ENCODE measurements at places on chromosomes 16 and 17. TPM values are rescaled to one million over a fixed set of nuclear protein-coding genes. Genes with fewer than 3 reads are reported as not detected.
A peak's percentile ranks its signal among the peaks of the same experiment; 100 is the strongest.

Gene ZNF646
- 12.3 TPM for total RNA-seq

DNA sequence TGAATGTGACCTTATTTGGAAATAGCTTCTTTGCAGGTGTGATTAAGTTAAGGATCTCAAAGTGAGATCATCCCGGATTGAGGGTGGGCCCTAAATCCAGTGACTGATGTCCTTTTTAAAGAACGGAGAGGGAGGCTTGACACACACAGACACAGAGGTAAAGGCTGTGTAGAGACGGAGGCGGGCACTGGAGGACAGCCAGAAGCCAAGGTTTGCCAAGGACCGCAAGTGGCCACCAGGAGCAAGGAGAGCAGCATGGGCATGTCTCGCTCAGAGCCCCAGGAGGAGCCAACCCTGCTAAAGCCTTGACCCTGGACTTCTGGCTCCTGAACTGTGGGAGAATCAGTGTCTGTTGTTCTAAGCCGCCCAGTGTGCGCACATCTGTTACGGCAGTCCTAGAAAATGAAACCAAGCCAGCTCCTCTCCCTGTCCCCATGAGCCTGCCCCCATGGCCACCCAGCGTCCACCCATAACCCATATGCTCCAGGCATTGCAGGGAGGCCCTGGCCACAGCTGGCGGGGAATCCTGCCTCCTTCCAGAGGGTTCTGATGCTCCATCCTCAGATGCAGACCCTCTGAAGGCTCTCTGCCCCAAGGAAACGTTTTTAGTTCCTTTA, 15.2 kb downstream of the CNGB1 start:
- DNase-seq = peak; percentile 8

- DNase-seq = no peak
These were observed 8.7 kb downstream of the CACNG5 start for GRCh38 chr17:66843627-66844026.

GRCh38 chr17:31580316-31580705, 188.8 kb downstream of the RAB11FIP4 start:
- no peak for DNase-seq

Gene PDE6G
- total RNA-seq = not detected

DNA sequence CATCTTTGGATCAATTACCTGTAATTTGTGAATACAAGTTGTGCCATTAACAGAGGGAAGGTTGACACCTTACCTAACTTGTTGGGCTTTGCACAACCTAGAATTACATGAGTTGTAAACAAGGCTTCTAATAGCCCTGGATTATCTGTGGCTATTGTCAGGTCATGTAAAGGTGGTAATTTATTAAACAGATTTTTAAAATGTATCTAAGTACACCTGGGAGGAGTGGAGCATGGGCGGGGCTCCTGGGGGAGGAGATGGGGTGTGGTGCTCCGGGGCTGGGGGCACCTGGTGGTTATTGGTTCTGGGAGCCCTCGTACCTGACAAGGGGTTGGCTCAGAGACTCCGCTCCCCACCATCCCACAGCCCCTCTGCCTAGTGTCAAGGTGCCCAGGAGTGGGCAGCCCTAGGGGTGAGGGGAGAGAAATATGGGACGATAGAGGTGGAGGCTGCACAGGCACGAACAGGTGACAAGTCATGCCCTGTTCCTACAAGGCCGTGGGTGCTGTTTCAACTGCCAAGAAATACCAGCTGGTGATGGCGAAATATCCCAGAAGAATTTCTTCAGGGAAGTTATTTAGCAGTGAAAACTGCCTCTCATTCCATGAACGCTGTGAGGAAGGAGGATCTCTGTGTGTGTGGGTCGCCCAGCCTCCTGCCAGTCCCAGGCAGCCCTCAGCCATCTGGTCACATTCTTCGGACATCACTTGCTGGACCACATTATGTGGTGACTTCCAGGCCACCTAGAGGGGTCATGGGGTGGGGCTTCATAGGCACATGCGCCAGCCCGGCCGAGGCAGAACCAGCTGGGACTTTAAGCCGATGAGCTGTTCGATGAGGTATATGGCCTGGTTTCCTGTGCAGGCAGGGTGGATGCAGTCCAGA, 55.5 kb upstream of the IRX3 start:
- peak; percentile 16 for DNase-seq

GRCh38 chr16:28983644-28984043, 1.2 kb upstream of the LAT start:
- DNase-seq = no peak

- peak; percentile 91 for DNase-seq
These were observed 40.3 kb upstream of the SNN start for GRCh38 chr16:11627822-11628457.

DNA sequence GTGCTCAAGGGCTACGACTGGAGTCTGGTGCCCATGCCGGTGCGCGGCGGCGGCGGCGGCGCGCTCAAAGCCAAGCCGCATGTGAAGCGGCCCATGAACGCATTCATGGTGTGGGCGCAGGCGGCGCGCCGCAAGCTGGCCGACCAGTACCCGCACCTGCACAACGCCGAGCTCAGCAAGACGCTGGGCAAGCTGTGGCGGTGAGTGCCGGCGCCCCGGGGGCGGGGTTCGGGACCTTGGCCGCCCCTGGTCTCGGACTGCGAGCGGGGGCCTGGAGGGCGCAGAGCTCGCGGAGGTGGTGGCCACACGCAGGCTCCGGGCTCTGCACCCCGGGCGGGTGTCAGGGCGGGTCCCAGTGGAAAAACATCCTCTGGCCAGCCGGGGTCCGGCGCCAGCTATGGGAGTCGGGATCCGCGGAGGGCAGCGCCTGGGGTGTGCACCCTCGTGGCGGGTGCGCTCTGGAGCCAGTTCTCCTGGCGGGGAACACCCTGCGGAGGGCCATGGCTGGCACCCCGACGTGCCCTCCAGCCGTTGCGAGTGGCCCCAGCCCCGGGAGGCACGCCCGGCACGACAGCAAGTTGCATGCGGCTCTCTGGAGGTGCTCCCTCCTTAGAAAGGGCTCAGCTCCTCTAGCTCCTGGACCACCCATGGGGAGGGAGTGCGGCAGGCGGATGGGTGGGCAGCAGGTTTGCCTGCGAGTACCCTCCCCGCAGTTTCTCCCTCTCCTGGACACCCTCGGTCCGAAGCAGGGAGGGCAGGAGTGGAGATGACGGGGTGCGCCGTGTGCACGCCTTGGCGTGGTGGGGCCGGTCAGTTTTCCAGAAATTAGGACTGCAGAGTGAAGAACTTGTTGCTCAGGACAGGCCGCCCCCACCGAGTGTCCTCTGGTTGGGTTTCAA, 824 bp downstream of the SOX8 start:
- no peak for DNase-seq

GRCh38 chr16:70254965-70255286, 3.2 kb upstream of the EXOSC6 start:
- DNase-seq = no peak

Gene DNAH17
- total RNA-seq = not detected

Gene METTL16
- total RNA-seq = 12.8 TPM

GRCh38 chr16:13351601-13352217, 450.3 kb downstream of the SHISA9 start:
- DNase-seq = no peak

- DNase-seq = no peak
These were observed 8.7 kb upstream of the GAS7 start for GRCh38 chr17:10207153-10207552.

DNA sequence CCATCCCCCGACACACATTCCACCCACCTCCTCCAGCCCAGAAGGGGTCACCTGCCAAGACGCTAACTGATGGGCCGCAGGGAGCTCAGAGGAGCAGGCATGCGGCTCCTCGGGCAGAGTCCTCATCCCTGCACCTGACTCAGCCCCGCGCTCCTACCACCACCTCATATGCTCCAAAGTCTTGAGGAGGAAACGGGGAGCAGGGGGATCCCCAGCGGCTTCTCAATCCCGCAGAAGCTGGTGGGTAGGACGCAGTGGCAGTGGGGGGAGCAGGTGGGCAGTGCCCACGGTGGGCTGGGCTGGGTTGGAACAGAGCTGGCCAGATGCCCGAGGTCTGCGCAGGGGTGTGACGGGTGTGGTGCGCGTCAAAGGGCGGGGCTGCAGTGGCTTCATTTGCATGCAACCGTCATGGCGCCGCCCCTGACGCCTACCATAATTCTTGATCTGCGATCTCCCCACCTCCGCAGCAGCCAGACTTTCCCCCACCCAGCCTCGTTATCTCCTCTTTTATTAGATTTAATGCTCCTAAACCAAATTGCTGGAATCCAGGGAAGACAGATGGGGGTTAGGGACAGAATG, 39.0 kb upstream of the EMP2 start:
- DNase-seq = peak; percentile 33

- no peak for DNase-seq
These were observed 65.5 kb upstream of the DOC2B start for GRCh38 chr17:246851-247421.

Gene CCDC200
- not detected for total RNA-seq

Gene PERCC1
- not detected for total RNA-seq

Gene DNAI2
- total RNA-seq = not detected

DNA sequence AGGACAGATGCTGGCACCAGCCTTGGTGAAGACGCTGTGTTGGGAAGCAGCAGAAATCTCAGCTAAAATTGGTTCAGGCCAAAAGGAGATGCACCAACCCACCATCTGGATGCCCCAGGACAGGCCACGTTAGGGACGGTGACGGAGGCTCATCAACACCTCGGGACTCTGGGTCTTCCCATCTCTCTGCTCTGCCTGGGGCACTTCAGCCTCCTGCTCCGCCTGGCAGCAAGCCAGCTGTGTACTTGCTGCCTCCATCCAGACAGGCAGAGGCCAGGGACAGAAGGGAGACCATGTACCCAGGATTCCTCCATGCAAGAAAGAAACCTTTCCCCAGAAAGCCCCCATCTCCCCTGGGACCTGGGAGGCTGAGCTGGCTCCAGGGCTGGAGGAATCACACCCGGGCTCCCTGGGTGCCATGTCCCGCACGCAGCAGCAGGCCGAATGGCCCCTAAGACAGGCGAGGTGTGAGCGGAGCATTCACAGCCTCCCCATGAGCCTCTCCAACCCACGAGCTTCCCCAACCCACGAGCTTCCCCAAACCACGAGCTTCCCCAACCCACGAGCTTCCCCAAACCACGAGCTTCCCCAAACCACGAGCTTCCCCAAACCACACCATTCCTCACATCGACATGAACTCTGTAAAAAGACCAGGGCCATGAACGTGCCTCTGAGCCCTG, 274.5 kb downstream of the C16orf95 start:
- no peak for DNase-seq

GRCh38 chr16:10683170-10683569, 11.6 kb downstream of the TEKT5 start:
- DNase-seq = no peak

DNA sequence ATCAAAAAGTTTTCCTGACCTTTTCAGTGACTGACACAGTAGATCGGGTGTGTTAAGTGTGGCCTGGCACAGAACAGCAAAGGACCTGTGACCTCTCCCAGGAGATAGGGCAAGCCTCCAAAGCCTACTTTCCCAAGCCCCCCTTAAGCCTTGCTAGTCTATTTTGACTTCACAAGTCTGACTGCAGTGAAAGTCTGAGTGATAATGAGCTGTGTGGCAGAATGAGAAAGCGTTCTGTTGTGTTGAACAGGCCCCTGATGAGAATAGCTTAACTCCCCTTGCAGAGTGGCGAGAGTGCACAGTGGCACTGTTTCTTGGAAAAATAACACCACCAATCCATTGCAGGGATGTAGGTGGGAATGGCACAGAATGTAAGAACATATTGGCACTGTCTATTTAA, 32.8 kb downstream of the MMD start:
- no peak for DNase-seq

- DNase-seq = peak; percentile 83
These were observed 5.7 kb upstream of the BANP start for GRCh38 chr16:87945351-87946042.

- no peak for DNase-seq
These were observed 74.4 kb upstream of the TMEM132E start for GRCh38 chr17:34504814-34505484.

- peak; percentile 57 for DNase-seq
These were observed 115.5 kb upstream of the TBX2 start for GRCh38 chr17:61284174-61284573.

Gene ARHGAP23
- total RNA-seq = 18.2 TPM

- DNase-seq = no peak
These were observed 5.3 kb upstream of the DPEP1 start for GRCh38 chr16:89607937-89608740.

- no peak for DNase-seq
These were observed 14.2 kb downstream of the SOX8 start for GRCh38 chr16:995783-996182.

DNA sequence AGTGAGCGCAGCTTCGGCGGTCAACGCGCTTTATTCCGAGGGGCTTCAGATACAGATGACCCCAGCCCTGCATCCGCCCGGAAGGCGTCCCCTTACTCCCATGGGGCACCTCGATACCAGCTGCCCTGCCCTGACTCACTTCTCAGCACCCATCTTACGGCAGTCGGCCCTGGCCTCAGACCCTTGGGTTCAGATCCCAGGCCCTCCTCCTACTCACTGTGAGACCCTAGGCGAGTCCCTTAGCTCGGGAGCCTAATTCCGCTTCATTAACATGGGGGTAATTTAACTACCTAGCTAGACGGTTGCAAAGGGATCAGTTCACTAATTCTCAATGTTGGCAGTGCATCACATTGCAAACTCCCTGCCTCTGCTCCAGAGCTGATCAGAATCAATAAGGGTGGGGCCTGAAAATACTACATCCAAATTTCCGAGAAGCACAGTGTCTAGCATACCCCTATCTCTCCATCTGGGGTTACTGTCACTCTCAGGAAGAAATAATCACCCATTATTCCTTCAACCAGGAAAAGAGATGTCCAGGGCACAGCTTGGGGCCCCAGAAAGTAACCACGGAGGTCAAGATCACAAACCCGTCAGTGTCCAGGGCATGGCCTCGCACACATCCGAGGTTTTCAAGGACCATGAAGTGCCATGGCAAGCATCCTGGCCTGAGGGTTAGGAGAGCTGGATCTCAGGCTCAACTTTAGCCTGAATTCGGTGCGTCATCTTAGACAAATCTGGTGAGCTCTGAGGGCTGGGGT, 415 bp upstream of the FLOT2 start:
- DNase-seq = no peak

Gene HSD11B2
- under 0.01 TPM for total RNA-seq

DNA sequence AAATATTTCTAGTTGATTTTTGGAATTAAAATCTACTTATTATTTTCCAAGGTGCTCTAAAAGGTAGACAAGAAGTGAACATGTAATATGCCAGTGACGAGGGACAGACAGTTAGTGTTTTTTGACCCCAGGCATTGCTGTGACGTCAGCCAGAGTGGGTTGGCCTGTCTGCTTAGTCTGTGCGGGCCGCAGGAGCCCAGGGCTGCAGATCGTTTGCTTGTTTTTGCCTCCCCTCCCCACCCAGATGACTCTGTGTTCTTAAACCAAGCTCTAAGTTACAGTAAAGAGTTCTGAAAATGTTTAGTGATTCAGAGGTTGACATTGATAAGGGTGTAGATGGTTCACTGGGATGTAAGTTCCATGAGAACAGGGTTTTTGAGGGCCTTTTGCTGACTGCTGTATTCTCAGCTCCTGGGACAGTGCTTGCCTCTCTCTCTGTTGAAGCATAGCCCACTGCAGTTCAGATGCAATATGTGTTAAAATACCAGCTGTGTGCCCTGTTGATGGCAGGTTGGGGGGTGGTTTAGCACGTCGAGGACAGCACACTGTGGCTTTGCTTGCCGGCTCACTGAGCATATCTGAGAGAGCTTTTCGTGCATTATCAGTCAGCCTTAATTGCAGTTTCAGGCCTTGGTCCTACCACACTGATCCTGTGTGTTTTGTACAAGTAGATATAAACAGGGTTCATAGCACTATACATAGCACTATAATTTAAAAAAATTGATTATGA, 64.8 kb downstream of the SEC14L1 start:
- no peak for DNase-seq

Gene P2RX1
- total RNA-seq = under 0.01 TPM

Data from fibroblast of lung (primary cell).